Activated T-cell treated with anti-CD3 and anti-CD28 coated beads for 48 hours (primary cell): ENCODE measurements at places on chromosomes 7 and 10.
A peak's percentile ranks its signal among the peaks of the same experiment; 100 is the strongest.

- no peak for DNase-seq
Observed at GRCh38 chr7:46257761-46258448, 336.8 kb upstream of the IGFBP3 start.

DNA sequence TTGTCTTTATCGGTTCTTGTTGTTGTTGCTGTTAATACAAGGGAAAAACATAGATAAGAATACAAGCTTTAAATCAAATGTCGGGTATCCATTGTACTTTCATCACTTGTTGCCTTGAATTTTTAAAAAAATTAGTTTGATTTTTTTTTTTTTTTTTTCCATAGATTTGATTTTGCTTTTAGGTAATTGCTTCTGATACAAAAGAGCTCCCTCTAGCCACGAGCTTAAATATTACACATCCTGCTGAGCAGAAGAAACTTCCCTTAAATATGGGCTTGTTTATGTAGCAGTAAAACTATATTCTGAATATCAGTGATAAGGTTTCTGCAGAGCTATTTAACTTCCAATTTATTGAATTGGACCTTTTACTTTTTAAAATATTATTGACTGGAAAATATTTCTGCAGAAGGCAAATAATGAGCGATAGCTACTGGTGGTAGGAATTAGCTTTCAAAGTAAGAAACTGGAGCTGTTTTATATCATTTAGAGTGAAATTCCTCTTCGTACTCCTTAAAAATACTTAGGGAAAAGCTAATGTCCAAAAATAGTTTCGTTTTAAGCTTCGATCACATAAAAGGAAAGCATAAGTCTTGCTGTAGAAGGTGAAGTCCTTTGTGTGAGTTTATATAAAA is 216.9 kb downstream of the POLR1F start:
- DNase-seq: no peak

- no peak for DNase-seq
Observed at GRCh38 chr10:100482834-100483185, 20.0 kb downstream of the WNT8B start.

- no peak for DNase-seq
Observed at GRCh38 chr10:62047960-62048383, 146.5 kb downstream of the ARID5B start.

GRCh38 chr7:80830584-80831285 is 88.1 kb downstream of the SEMA3C start:
- DNase-seq: no peak

DNA sequence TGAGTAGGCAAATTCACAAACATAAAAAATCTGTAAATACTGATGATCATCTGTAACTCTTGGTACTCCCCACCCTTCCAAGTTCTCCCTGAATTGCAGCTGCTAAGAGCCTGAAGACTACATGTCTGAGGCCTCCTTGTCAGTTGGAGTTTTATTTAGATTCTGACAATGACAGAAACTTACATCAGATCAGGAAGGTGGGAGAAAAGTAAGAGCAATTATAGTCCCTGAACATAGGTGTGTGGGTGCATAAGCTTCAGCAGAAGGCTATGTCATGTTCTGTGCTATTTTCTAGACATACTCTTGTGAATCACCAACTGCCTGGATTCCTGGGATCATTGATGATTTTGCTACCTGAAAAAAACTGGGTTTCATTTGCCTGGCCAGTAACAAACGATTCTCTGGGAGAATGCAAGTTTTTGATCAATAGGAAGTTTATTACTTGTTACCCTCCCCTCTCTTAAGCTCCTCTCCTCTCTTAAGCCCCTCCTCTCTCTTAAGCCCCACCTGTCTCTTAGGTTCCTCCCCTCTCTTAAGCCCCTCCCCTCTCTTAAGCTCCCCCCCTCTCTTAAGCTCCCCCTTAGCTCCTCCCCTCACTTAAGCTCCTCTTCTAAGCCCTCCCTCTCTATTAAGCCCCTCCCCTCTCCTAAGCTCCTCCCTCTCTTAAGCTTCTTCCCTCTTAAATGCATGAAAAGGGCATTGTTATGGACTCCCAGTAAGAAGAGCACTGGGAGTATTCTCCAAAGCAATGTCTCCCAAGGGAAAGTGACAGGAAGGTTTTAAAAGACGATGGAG is 1183.4 kb upstream of the AUTS2 start:
- DNase-seq: no peak

GRCh38 chr7:154953006-154953684 is 49.8 kb downstream of the PAXIP1 start:
- DNase-seq: peak; percentile 62

DNA sequence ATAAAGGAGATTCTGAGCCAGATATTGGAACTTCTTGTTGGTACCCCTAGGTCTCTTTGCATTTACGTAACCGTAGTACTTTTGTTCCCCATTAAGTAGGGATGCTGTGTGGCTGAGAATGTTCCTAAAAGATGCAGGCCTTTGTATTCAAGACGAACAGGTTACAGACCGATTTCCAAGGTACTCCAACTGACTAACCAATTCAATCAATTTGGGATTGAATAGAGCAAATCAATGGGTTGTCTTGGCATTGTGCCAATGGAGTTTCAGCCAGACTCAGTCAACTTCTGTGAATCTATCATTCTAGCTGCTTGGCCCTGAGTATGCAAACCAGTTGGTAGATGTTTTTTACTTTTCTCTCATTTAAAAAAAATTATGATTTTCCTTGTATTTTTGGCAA is 347.3 kb upstream of the NPVF start:
- no peak for DNase-seq

GRCh38 chr10:61901829-61902444 is 438 bp downstream of the ARID5B start:
- DNase-seq: no peak

- no peak for DNase-seq
Observed at GRCh38 chr7:93279541-93279940, 47.4 kb downstream of the VPS50 start.

DNA sequence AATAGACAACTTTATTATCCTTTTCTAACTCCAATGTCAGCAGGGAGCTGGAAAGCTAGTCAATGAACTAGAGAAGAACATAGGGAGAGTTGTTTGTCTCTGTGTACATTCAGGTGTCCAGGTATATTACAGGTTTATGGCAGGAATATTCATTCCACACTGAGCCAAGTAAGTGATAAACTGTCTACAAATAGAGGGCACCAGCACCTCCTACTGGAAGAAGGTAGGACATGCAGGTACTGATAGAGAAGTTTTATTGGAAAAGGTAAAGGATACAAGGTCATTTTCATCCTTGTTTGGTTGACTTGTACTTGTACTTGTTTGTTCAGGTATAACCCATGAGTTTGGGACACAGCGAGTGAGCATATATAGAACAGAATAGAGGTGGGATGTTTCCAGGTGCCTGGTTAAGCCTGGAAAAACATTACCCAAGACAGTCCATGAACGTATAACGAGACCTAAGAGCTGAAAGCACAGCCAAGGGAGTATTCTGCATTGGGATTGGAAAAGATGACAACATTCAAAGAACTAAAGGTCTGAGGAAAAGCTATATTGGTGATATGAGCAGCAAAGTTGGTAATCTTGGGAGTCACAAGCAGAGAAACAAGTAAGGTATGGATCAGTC is 61.4 kb upstream of the PPP1R3C start:
- DNase-seq: no peak

GRCh38 chr10:101221963-101222531 is 7.2 kb downstream of the LBX1 start:
- no peak for DNase-seq

DNA sequence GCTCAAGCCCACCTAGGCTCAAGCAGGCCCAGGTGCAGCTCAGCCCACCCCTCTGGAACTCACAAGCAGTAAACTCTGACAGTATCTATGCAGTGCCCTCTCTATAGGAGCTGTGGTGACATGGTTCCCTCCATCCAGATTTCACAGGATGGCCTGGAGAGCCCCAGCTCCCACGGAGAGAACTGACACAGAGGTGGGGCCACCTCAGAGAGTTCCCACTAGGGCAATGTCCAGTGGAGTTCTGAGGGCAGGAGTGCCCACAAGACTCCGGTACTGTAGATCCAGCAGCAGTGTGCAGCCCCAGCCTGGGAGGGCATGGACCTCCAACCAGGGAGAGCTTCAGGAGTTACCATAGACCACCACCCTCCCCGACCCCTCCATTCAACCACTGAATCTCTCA is 37.3 kb upstream of the CNPY1 start:
- DNase-seq: no peak

GRCh38 chr10:12198156-12198555 is 2.2 kb downstream of the CDC123 start:
- no peak for DNase-seq

GRCh38 chr10:110226543-110226925 is 19.1 kb downstream of the MXI1 start:
- peak; percentile 74 for DNase-seq

- DNase-seq: no peak
Observed at GRCh38 chr10:14478604-14479003, 147.9 kb upstream of the FRMD4A start.

- peak; percentile 46 for DNase-seq
Observed at GRCh38 chr7:157612664-157613561, 276.1 kb downstream of the DNAJB6 start.

DNA sequence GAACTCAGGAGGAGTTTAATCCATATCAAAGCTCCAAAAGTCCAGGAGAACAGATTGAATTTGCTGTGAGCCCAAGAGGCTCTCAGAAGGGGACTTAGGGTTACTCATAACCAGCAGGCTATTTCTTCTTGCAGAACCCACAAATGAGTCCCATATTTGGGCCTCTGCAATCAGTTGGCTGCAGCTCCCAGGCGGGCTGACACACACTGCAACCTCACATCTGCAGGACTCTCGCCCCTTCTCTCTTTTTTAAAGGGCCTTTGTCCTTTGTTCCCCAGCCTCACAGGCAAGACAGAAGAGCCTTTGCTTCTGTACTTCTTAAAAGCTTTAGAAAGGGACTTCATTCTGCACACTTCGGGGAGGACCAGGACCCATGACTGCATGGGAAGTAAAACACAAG is 26.7 kb downstream of the CREB3L2 start:
- no peak for DNase-seq

DNA sequence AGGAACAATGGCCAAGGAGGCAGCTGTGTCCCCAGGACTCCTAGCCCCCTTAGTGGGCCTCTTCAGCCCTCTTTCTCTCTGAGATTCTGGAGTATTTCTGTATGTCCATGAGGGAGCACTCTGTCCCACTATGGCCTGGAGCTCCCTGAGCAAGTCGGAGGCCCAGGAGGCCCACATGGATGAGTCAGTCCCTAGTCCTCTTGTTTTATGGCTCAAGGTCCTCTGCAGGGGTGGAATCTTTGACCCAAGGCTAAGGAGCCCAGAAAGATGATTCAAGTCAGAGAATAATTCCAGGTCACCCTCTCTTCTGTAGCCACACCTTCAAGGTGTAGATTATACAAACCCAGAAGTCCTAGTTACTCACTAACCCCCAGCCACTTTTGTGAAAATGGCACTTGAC is 125.6 kb downstream of the PLXNA4 start:
- no peak for DNase-seq

DNA sequence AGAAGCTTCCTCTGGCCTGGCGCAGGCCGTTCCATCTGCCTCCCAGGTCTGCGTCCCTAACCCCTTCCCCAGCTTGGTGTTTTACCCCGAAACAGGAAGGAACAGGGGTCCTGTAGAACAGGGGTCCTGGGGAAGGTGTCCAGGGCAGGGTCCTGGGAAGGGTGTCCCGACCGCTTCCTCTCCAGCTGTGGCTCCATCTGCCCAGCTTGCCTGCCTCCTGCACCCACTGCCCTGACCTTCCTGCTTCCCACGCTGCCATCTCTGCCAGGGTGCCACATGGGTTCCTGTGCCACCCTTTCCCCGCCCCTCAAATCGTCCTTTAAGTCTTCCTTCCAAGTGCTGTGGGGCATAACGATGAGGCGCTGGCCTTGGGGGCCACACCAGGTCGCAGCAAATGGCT is 32.4 kb downstream of the WDR86 start:
- no peak for DNase-seq

DNA sequence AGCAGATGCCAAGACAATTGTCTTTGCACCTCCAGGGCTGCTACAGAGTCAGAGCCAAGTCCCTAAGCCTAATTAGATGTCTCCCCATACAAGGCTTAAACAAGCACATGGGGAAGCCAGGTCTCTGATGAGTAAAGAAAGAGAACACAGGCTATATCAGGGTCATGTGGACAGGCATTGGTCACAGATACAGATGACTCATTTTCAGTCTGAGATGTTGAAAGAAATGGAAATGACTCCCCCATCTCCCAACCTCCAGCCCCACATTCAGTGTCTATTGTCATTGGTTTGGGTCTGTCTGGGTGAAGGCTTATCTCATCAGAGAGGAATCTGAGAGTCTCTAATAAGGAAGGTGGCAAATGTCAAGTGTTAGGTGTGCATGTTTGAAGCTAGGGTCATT is 290.1 kb upstream of the KIAA1217 start:
- no peak for DNase-seq

GRCh38 chr10:62581351-62581750 is 207.2 kb downstream of the ZNF365 start:
- no peak for DNase-seq

DNA sequence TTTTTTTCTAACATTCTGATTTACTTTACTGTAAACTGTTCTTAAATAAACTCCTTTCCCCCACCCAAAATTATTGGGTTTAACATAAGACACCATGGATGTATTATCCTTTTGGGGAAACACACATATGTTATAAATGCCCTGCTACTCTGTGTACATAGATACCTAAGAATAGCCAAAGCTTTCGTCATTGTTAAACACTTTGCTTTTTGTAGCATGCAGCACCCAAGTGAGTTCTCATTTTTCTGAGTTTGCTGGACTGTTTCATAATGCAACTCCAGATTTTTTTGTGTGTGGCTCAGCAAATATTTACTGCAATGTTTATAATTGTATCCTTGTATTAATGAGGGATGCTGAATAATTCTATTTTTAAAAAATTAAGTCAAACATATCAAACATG is 86.9 kb downstream of the VTI1A start:
- DNase-seq: no peak

DNA sequence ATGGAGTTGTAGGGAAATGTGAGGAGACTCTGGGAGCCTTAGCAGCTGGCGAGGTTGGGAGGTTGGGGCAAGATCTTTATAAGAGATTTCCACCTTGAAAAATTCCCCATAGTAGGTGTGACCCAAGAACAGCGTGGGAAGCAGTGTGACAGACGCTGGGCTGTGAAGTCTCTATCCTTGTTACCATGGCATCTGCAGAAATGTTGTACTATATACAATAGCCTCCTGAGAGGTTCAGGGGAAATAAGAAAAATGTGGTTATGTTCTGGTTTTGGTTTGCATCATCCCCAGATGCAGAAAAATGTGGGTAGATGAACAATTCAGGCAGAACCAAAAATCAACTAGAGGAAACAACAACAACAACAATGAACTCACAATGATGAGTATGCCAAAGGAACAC is 498.6 kb downstream of the SH2D4B start:
- no peak for DNase-seq

GRCh38 chr10:9010093-9010492 is 955.6 kb downstream of the GATA3 start:
- no peak for DNase-seq

GRCh38 chr7:37768611-37769010 is 79.8 kb upstream of the NME8 start:
- no peak for DNase-seq

GRCh38 chr7:26376175-26376917 is 84.7 kb downstream of the SNX10 start:
- peak; percentile 40 for DNase-seq
